ENCODE measurements at places on chromosomes 11 and 22. TPM values are rescaled to one million over a fixed set of nuclear protein-coding genes. Genes with fewer than 3 reads are reported as not detected.

RAB39A gene
- total RNA-seq = not detected

CARNS1 gene
- total RNA-seq = 0.22 TPM

OR4C46 gene
- total RNA-seq = not detected

PTGDR2 gene
- 0.06 TPM for total RNA-seq

OR4S1 gene
- total RNA-seq = not detected

KCNQ1OT1 gene
- total RNA-seq = 1.5 TPM

NXPE1 gene
- not detected for total RNA-seq

ENTHD1 gene
- not detected for total RNA-seq

GRCh38 chr11:106446955-106447354, 369.5 kb downstream of the AASDHPPT start:
- peak; percentile 3 for DNase-seq

DNA sequence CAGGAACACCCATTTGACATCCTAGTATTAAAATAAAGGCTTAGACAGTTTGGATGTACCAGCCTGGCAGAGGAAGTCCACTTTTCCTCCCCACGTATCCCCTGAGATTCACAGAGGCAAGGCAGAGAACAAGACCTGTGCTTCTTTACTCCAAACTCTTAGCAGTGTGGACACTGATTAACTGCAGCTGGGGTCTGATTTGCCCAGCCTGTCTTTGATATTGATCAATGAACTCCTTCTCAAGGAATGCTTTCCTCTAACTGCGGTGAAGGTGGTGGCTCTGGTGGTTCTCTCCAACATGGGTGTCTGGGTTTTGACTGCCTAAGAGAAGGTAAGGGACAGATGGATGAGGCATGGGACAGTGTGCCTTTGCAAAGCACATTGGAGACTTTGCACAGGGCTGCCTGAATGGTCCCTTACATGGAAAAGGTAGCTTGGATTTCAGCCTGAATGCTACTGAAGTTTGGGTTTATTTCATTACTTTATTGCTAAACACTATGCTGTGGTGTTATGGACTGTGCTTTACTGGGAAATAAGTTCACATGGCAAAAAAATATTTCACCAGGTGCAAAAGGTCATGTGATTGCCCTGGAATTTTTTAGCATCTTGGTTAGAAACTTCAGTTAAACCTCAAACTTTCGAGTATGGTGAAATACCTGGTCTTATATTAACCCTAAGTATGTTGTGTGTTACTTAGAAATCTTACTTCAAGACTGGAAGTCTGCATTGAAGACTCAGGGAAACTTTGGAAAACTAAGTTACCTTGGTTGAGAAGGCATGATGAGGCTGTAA, 1.8 kb downstream of the GAS2 start:
- no peak for DNase-seq

- DNase-seq = no peak
Observed at GRCh38 chr11:131671734-131672133, 301.3 kb downstream of the NTM start.

DNA sequence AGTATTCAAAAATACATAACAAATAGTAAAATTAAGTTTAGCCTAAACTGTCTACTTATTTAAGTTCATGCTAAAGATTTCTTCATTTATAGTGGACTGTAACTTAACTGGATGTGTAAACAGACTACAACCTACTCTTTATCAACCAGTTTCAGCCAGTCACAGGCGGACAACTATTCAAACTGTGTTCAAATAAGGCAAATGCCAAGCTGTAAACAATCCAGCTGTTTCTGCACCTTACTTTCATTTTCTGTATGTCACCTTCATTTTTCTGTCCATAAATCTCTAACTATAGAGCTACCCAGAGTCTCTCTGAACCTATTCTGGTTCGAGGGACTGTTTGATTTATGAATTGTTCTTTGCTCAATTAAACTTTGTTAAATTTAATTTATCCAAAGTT, 992.8 kb downstream of the DLG2 start:
- DNase-seq = no peak

DNA sequence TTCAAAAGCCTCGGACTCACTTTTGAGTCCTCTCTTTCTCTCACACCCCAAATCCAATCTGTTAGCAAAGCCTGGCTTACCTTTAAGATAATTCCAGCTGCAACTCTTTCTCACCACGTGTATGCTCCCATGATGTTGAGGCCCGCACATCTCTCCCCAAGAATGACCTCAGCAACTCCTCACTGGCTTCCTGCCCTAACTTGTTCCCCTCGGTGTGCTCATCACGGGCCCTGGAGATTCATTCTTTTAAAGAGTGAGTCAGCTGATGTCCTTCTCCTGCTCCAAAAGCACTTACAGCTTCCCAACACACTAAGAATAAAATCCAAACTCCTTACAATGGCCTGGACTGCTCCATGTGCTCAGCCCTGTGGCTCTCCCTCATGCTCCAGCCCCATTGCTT, 1041.3 kb downstream of the OPCML start:
- DNase-seq = no peak

GRCh38 chr22:24108073-24108472, 73.2 kb upstream of the SUSD2 start:
- DNase-seq = no peak

DNA sequence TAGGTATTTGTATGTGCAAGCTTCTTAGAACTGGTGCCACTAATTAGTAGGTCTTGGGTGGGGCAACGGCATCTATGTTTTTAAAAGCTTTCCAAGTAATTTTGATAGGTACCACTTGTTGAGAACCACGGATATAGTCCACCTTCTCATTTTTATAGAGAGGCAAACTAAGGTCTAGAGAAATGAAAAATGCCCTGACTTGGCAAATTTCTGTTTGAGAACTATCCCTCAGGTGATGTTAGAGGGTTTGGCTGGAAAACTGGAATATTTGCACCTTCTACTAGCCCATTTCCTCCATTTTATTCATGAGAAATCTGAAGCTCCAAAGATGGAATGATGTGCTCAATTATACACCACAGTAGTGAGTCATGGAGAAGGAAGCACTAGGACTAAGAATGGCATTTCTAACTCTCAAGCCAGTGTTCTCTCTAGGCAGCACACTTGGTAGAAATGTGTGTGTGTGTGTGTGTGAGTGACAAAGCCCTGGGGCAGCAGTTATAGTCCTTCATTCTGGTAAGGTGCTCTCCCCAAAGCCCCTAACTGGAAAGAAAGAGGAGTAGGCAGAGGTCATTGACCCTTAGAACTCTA, 1.8 kb upstream of the TMEM86A start:
- peak; percentile 22 for DNase-seq

DNA sequence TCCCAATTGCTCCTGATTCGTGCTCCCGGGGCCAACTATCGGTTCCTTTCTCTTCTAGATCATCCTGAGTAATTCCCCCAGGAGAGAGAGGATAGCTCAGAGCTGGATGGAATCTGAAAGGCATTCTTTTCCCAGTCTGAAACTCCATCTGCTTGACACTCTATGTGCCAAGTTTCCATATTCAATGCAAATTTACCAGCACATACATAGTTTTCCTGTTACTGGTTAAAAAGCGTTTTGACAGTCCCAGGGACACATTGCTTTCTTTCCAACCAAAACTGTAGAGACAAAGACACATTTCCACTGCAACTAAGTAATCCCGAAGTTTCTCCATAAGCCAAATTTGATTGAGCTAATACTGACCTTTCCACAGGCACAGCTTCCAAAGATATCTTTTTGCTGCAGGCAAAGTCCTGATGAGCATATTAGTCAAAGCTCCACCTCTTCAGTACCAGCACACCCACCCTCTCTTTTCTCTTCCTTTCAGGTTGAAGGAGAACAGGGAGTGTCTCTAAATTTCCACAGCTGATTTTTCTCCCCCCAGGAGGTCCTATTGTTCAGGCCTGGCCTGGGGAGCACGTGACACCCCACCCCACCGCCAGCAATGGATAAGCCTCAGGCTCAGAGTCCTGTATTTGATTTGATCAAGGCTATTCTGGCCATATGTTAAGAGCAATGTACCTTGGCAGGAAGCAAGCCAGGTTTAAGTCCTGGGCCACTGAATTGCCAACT, 9.7 kb upstream of the ANKK1 start:
- peak; percentile 18 for DNase-seq

- no peak for DNase-seq
Observed at GRCh38 chr11:106242718-106243415, 165.4 kb downstream of the AASDHPPT start.

DNA sequence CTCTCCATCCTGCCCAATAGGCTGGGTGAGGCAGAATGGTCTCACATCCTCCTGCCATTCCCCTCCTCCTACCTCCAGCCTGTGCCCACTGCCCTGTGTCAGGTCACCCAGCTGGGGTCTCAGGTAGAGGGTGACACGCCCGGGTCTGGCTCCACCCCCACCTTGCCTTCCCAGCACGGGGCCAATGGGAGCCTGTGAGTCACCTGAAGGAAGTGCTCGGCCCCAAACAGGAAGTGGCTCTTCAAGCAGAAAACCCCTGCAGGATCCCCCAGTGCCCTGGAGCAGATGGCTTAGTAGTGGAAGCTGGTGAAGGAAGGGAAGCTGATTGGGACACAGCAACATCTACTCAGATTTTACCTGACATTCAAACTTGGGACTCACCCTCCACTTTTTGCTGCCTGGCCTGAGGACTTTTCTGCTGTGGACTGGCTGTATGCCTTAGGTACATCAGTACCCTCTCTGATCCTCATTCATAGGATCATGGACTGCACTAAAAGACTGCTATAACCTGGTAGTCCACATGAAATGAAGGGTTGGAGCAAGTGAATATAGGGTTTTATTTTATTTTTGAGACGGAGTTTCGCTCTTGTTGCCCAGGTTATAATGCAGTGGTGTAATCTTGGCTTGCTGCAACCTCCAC, 33.4 kb downstream of the GDPD5 start:
- peak; percentile 51 for DNase-seq

DNA sequence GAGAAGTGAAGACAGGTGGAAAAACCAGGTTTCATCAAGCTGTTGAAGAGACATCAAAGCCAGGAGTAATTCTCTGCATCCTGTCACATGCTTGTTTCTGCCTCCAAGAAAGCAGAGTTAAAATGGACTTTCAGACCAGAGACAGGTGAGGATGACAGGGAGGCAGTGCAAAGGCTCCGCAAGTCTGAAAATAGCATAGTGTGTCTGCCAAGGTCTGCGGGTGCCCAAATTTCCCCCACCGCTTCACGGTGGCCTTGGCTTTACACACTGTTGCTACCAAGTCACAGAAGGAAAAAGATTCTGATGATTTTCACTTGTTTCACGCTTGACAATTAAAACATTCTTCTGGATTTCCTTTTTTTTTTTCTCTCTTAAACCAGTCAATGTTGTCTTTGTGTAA, 44.2 kb downstream of the SNX19 start:
- DNase-seq = no peak

DNA sequence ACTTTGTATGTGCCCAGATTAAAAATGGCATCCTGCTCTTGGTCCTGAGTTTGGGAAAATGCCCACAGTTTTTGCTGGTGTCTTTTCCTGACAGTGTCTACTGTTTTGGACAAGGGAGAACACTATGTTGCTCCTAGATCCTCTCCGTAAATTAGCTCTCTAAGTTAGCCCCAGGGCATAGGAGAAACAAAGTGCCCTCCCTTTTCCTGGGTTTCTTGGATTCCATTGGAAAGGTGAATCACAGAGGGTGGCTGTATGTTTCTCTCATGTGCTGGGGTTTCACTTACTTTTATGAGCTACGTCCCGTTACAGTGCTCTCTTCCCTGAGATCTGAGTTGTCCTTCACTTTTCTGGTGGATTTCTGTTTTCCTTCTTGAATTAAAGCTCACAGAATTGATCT, 782.8 kb downstream of the CNTN5 start:
- peak; percentile 14 for DNase-seq

DNA sequence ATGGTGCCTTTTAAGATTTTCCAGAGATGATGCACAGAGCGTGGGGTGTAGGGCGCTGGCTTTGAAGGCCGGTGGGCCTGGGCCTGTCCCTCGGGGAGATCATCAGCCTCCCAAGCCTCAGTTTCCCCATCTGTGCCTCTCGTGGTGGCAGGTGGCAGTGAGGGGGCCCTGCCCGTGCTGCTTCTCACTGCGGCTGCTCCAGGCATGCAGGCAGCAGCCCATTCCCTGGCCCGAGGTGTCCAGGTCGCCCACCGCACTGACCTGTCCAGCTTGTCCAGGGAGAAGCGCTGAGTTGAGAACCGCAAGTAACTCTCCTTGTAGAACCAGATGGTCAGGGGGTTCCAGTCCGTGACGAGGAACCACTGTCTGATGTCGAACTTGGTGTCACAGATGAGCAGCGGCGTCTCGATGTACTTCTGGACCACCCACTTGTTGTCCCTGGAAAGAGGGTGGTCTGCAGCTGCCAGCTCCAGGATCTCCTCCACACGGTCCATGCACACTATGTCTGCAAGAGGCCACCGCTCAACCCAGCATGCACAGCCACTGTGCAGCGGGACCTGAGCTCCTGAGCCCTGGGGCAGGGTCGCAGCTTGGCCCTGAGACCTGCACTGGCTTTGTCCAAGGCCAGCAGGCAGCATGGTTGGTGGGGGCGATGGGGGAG, 20.5 kb upstream of the IL17REL start:
- no peak for DNase-seq

GRCh38 chr11:95229199-95229992, 1.6 kb downstream of the SESN3 start:
- DNase-seq = no peak

DNA sequence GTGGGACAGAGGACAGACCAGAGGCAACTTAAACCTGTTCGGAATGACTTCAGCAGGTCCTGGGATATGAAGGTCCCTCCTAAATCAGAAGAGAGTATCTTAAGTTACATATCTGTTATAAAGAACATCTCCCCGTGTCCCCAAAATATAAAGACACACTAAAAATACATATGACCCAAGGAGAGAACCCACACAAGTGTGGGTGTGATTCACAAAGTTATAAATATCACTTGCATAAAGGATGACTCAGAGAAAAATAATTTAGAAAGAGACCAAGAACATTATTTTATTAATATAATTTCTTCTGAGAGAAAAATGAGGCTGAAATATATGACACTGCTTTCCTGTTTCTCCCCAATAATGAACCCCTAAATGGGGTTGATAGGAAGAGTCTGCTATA, 14.2 kb downstream of the OR5B21 start:
- DNase-seq = peak; percentile 47

GRCh38 chr11:117663821-117664220, 133.2 kb downstream of the DSCAML1 start:
- no peak for DNase-seq

- no peak for DNase-seq
Observed at GRCh38 chr22:49620003-49620556, 207.6 kb downstream of the BRD1 start.

GRCh38 chr11:1077033-1077416, 2.4 kb downstream of the MUC2 start:
- no peak for DNase-seq

DNA sequence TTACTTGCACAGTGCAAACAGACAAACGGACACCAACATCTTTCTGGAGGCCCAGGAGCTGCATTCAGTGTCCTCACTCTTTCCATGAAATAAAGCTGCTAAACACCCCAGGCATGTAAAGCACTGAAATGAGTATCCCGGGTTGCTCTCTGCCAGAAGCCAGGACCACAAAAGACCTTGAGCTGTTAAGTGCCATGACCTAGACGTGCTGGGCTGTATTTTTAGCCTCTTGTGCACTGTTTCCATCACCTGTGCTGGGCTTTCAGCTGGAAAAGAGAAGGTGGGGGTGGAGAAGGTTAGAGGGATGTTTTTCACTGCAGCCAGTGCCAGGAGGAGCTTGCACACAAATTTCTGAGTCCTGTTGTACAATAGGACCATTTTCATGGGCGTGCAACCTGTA, 3.4 kb upstream of the KREMEN1 start:
- DNase-seq = no peak
